Activated CD4-positive, alpha-beta T cell treated with anti-CD3 and anti-CD28 coated beads for 36 hours (primary cell): ENCODE measurements at places on chromosomes 1 and 21. TPM values are rescaled to one million over a fixed set of nuclear protein-coding genes. Genes with fewer than 3 reads are reported as not detected.

DNA sequence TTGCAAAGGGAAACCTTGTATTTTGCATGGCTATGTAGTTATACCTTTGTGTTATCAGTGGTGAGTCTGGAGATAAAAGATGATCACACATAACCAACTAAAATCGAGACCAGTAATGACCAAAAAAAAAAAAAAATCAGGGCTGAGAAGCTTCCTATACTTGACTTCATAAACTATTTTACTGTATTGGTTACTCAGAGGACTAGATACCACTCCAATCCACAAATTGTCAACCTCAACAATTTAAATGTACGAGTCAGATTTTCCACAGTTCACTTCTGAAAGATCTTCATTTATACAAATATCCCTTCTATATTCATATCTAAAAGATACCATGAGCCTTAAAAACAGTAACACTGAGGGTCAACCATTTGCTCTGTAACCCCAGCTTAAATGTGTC, 71.7 kb downstream of the NRIP1 start:
- no peak for DNase-seq

DNA sequence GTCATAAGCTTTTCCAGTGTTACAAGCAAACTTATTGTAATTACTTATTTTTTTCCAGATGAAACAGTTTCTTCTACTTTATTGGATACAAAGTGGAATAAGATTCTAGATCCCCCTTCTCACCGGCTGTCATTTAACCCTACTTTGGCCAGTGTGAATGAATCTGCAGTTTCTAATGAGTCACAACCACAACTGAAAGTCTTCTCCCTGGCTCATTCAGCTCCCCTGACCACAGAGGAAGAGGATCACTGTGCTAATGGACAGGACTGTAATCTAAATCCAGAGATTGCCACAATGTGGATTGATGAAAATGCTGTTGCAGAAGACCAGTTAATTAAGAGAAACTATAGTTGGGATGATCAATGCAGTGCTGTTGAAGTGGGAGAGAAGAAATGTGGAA, 95.5 kb downstream of the ZFYVE9 start:
- DNase-seq, result no peak

Gene SLC27A3
- 9.3 TPM for total RNA-seq

Gene TMPRSS3
- total RNA-seq, result 113 TPM

GRCh38 chr1:101251504-101251903, 14.7 kb downstream of the S1PR1 start:
- no peak for DNase-seq

DNA sequence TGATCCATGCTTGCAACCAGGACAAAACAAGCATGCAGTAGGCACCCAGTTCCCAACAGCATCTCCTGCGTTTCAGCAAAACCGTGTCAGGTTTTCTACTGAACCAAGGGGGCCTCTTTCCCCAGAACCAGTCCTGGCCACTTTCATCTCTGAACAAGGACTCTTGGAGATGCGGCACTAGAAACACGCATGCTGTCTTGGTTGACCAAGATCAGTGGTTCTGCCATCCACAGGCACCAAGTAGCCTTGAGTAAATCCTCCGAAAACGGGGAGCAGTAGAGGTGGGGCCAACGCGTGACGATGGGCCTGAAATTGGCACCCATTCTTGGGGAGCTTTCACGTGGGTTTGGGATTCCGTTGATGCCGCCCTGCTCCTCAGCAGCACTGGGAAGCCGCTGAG, 62.5 kb upstream of the AJAP1 start:
- no peak for DNase-seq

- DNase-seq, result no peak
Measured at GRCh38 chr21:44305691-44306090, 5.8 kb downstream of the PFKL start.

Gene CORT
- total RNA-seq, result not detected

Gene OR14K1
- not detected for total RNA-seq

Gene HSF2BP
- total RNA-seq, result 1.6 TPM

Gene TSPEAR
- not detected for total RNA-seq
